ENCODE measurements at places on chromosomes 2 and 18. TPM values are rescaled to one million over a fixed set of nuclear protein-coding genes. Genes with fewer than 3 reads are reported as not detected.
A peak's percentile ranks its signal among the peaks of the same experiment; 100 is the strongest.

DNA sequence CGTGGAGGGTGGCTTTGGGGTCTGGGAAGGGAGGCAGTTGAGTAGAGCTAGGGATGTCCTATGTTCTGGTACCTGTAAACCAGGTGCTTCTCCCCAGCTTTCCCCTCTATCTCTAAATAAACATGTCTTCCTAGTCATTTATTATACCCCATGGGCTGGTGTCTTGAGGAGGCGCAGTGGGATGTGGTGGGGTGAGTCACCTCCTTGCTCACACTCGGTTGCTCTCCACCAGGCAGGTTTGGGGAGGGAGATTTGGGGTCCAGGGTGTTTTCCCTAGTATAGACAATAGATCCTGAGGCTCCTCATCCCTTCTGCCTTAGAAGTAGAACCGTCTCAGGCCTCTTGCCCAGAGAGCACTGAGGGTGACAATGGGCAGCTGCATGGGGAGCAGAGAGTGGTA, 5.1 kb downstream of the PSD4 start:
- no peak for DNase-seq

Gene CD8A
- total RNA-seq, result 0.70 TPM

Gene PRKAG3
- total RNA-seq, result not detected

Gene YIPF4
- 19.7 TPM for total RNA-seq

- DNase-seq, result no peak
Measured at GRCh38 chr18:24910221-24910620, 441.7 kb downstream of the ZNF521 start.

DNA sequence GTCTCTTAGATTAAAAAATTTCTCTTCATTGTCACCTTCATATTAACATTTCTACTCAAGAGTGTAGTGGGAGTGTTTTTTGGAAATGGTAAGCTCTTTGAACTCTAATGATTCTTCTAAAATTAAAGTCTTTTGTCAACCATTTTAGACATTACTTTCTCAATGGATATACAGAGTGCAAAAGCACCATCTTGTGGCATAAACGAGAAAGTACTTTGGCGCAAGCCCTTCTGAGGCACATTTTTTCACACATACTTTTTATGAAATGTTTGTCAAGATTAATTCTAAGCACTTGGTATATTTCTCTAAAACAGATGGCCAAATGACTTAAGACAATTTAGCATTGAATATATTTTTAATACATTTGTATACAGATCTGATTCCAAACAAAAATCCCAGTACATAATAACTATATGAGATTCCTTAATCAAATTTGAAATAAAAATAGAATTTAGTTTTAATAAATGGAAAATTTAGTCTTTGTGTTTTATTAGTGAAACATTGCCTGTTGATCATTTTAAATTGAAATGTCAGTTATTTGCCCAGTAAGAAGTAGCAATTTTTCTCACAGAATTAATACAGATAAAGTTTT, 63.3 kb upstream of the GALNT5 start:
- DNase-seq, result no peak

DNA sequence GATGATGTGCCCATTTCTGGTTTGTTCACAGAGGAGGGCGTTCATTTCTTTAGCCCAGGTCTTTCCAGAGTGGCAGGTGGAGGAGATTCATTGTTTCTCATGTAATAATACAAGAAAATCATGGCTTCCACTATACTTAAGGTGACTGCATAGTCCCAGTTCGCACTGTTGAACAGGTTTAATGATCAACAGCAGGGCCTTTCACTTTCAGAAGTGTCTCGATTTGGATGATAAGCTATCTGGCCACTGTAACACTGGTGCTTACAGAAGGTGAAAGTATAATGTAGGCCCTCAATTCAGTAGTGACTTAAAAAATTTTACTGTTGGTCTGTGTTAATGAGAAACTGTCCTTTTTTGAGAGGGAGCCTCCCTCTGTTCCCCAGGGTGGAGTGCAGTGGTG, 1.4 kb downstream of the RMC1 start:
- no peak for DNase-seq

Gene IFIH1
- total RNA-seq, result 50.3 TPM

Gene MOGAT1
- total RNA-seq, result not detected

Gene GREB1
- 1.1 TPM for total RNA-seq

- no peak for DNase-seq
Measured at GRCh38 chr2:70090706-70091334, 3.5 kb downstream of the PCBP1 start.

GRCh38 chr2:79434362-79434761, 78.5 kb upstream of the CTNNA2 start:
- DNase-seq, result no peak

DNA sequence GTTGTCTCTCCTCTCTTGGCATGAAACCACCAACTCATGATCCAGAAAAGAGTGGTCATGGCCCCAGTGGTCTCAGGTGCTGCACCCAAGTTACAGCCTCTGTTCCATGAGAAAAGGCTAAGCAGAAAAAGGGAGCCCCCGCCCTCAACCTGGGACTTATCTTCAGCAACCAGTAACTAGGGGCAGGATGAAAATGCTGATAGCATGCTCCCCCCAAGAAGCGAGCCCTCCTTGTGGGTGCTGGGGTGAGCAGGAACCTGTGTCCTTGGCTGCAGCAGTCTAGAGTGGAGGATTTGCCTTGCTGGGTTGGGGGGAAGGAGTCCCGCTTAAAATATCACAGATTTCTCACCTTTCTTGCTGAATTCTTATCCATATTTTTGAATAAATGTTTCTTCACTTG, 490.0 kb downstream of the SUCLG1 start:
- DNase-seq, result no peak

Gene STARD6
- total RNA-seq, result not detected

- no peak for DNase-seq
Measured at GRCh38 chr18:67475673-67476072, 40.8 kb downstream of the DSEL start.

DNA sequence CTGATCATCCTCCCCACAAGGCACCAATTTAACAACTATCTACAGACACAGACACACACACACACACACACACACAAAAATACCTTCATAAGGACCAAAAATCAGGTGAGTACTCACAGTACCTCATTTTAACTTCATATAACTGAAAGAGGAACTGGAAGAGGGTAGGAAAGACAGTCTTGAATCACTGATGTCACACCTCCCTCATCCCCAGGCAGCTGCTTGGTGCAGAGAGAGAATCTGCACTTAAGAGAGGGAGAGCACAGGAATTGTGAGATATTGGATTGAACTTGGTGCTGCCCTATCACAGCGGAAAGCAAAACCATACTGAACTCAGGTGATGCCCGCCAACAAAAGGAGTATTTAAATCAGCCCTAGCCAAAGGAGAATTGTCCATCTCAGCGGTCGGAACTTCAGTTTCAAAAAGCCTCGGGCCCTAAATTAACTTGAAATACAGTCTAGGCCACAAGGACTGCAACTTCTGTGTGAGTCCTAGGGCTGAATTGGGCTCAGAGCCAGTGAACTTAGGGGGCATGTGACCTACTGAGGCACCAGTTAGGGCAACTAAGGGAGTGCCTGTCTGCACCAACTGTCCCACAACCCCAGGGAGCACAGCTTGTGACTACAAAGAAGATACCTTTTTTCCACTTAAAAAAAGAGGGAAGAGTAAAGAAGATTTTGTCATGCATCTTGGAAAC, 211.1 kb downstream of the LRATD1 start:
- no peak for DNase-seq

Gene PDCD1
- total RNA-seq, result 10.4 TPM

- DNase-seq, result no peak
Measured at GRCh38 chr2:59297816-59298215, 1056.7 kb upstream of the FANCL start.

DNA sequence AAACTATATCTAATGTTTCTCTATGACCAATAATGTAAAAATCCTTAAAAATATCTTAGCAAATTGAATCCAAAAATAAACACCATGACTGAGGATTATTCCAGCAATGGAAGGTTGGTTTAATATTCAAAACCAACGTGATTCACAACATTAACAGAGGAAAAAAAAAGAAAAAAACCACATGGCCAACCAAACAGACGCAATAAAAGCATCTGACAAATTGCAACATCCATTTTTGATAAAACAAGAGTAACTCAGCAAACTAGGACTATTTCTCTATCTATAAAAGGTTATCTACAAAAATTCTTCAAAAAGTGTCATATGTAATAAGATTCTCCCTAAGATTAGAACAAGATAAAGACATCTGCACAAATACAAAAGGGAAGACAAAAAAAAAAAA, 28.9 kb downstream of the PPP3R1 start:
- DNase-seq, result no peak

DNA sequence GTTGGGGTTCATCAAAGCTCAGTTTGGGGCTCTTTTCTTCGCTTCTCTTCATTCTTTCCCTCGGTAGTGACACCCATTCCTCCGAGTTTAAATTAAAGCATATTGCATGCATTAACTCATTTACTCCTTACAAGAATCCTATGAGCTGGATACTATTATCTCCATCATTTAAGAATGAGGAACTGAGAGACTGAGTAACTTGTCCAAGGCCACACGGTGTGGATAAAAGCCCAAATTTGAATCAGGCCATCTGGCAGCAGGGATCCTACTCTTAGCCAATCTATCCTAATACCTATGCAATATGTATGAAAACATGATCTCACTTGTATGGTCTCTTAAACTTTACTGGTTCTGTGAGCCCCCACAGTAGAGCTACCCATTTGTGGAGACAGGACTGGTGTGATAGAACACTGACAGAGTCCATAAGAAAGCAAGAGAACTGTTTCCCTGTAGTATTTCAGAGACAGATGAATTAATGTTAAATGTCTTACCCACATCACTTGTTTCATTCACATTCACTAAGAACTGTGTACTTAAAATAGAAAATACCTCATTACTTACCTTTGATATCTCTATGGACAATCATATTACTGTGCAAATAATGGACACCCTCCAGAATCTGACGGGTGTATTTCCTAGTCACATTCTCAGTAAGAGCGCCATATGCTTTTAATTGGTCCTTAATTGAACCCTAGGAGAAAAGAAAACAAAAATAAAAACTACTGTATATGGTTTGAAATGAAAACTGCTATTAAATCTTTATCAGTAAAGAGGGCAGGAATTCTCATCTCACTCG, 20.4 kb upstream of the ERCC3 start:
- no peak for DNase-seq

GRCh38 chr2:64063924-64064331, 44.7 kb upstream of the VPS54 start:
- DNase-seq, result no peak

DNA sequence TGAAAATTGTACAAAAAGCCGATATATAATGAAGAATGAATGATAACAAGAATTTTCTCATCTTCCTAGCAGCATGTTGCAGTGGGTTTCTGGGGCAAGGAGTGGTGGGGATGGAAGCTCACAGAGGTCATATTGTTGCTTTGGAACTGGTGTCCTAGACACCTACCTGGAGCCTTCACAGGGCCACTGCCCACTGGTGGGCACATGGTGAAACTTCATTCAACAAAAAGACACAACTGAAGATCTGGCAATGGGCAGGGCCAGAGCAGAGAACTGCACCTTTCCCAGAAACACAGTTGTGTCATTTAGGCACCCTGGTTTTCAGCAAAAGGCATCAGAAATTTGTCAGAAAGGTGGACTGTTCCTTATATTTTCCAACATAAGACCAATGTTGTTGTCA, 115.3 kb downstream of the FHOD3 start:
- no peak for DNase-seq

- DNase-seq, result no peak
Measured at GRCh38 chr2:78029392-78029995, 507.3 kb upstream of the LRRTM4 start.

Gene TBR1
- not detected for total RNA-seq

Gene RPRM
- total RNA-seq, result not detected

GRCh38 chr2:29014331-29014730, 33.2 kb downstream of the TOGARAM2 start:
- DNase-seq, result no peak

DNA sequence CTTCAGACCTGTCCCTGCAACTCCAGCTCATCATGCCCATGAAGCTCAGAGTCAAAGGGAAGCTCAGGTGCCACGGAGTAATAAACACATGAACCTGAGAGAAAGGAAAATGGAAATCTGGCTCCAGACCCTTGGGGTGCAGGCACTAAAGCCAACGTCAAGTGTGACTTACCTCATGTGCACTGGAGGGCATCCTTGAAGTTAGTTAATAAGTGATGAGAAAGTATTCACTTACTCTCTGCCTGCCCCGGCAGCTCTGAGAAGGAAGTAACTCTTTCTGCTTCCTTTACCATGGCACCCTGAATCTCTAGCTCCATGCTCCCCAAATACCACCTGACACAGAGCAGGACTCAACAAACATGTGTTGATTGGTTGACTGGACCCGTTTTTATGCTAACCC, 21.4 kb upstream of the AGAP1 start:
- no peak for DNase-seq

DNA sequence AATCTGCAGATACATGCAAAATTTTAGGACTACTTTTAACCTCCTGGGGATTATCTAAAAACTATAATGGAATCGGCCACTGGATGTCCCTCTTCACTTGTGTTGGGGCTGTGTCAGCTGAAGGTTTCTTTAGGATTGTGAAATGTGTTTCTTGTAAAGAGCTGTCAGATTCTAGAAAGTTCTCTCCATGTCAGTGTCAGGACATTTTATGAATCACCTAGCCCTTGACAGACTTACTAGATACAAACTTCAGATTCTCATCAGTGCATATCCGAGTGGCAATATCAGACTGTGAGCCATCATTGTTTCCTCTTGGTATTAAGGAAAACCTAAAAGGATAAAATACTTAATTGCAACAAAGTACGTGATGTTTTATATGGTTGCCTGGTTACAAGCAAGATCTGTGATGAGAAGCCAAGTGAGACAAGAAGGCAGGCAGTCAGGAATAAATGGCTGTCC, 107.3 kb downstream of the CPS1 start:
- DNase-seq, result no peak

- DNase-seq, result no peak
Measured at GRCh38 chr2:236626391-236627150, 56.9 kb downstream of the ACKR3 start.

GRCh38 chr18:8673256-8674209, 31.8 kb upstream of the MTCL1 start:
- no peak for DNase-seq

DNA sequence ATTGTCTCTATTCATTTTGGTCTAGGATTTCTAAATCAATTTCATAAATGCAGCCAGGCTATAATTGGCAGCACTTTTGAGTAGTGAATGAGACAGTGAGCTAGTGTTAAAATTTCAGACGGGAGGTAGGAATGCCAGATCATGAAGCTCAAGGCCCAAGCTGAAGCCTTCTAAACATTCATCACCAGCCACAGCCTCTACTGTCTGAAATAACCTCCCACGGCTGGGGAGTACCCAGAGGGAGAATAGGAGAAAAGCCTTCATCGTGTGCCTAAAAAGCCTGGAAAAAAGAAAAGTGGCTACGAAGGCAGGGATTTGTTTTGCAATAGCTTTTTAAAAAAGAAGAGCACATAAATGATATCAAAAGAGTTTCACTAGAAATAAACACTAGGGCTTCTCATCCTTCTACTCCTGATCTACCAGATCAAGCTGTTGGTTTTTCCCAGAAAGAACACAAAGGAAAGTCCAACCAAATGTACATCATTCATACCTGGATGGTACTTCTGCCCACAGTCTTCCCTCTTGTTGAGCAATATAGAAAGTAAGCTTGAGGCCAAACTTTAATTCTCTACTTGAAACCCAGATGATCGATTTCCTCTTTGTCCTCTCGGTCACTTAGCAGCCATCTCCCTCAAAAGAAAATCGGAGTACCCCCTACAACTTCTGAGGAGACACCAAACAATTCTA, 48.1 kb upstream of the SLC39A10 start:
- no peak for DNase-seq

GRCh38 chr2:137302957-137303356, 537.6 kb downstream of the THSD7B start:
- no peak for DNase-seq

- peak; percentile 43 for DNase-seq
Measured at GRCh38 chr18:8478166-8478967, 130.9 kb upstream of the RAB12 start.
